ENCODE measurements at places on chromosomes 12 and 14.

DNA sequence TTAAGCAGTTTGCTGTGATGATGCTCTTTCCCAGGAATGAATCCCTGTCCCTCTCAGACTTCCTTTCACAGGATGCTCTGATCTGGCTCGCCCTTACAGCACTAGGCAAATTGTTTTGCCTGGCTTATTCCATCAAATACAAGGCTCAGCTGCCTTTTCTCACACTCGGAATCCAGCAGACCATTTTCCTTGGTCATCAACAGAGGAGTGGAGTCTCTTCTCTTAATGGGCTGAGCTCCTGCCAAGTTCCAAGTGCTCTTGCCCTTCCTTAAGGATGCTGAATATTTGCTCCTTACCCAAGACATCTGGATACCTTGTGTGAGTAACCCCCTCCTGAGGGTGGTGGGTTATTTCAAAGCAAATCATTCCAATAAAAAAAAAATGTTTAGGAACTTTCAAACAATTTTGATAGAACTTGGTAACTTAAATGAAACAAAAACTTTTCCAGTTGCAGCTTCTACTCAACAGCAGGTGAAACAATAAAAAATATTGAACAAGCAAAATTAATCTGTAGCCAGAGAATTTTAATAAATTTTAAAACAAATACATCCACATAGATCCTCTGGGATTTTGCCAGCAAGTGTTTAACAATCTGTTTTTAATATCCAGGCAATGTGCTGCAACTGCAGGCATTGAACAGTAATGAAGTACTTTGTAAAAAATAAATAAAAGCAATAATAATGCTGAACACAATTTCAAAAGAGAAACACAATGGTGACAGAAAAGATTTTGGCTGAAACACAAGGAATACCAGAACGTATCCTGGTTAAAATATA lies 264.0 kb upstream of the FAR2 start:
- DNase-seq = no peak

GRCh38 chr12:24557738-24558137 lies 391.2 kb downstream of the BCAT1 start:
- no peak for DNase-seq

- DNase-seq = no peak
Measured at GRCh38 chr14:65164825-65165135, 62.5 kb upstream of the MAX start.

GRCh38 chr12:28427046-28427445 lies 236.8 kb downstream of the CCDC91 start:
- no peak for DNase-seq

DNA sequence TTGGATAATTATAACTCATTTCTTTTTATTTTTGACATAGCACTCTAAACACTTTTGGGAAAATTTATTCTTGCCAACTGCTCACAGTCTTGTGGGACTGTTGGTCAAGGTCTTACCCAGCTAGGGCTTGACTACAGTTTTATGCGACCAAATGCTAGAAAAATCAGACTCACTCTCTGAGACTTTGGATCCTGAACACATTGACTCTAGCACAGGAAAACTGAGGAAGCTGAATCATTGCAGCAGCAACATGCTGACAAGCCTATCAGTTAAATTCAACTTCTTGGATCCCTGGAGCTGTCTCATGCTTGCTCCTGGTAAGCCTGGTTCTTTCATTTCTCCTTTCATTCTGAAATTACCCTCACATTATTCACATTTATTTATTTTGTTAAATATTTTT lies 120.7 kb upstream of the TMTC2 start:
- DNase-seq = no peak

DNA sequence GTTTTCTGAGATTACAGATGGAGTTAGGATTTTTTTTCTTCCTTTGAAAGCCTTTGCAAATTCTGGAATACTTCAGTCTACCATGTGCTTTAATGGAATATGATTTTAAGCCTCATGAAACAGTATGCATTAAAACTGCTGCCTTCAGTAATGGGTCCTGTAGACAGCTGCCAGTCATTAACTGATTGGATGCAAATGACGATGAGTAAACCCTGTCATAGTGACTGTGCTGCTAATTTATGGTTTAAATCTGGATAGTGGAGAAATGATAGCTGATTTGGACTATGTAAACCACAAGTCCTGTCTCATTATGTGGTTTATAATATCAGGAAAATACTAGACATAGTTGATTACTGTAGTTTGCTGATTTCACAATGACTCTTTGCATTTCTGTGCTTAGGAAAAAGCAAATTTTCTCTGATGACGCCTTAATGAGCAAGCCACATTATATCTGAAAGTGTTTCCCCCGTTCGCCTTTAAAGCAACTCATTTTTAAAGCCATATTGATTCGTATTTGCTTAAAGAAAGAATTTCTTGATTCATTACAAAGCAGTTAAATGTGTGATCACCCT lies 217.6 kb downstream of the TMTC2 start:
- no peak for DNase-seq

DNA sequence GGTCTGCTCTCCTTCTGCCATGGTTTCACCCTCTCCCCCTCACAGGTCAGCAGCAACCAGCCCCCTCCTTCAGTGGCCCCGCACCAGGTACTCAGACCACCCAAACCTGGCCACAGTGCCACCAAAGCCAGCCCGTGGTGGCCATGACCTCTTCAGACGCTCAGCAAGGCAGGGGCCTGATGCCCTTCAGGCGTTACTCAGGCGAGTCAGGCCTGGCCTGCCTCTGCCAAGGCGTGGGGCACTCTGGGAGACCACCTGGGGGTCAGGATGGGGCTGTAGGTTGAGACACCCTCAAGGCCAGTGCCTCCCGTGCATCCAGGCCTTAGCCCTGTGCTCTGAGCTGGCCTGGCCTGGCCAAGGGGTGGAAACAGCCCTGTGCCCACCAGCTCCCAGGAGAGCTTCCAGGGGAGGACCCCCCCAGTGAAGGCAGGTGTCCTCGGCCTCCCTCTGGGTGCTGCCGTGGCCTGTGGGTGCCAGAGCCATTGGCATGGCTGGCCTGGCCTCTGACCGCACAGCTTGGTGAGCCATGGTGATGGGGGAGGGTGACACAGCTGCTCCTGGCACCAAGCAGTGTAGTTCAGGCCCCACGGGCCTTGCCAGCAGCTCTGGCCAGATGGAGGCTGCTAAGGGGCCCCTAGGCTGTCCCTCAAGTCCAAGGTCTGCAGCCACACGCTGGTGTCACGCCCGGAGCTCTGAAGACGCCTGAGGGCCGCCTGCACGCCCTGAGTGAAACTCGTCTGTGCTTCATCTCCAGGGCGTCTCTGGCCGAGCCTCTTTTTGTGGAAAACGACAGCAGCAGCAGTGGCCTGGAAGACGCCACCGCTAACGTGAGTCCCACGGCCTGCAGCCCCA lies 15.1 kb downstream of the XRCC3 start:
- DNase-seq = no peak
